ENCODE measurements at places on chromosomes 2 and 18.

- DNase-seq: no peak
These were observed 263.2 kb downstream of the RAD51AP2 start for GRCh38 chr2:17255071-17255470.

DNA sequence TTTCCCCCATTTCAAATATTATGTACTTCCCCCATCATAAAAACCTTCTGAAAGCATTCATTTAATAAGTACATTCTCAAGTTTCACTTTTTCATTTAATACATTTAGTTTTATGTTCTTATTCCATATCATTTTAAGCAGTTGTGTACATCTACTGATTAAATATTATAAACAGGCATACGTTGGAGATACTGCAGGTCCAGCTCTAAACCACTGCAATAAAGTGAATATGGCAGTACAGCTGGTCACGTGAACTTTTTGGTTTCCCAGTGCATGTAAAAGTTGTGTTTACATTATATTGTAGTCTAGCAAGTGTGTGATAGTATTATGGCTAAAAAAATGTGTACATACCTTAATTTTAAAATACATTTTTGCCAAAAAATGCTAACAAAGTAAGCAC, 48.7 kb downstream of the TET3 start:
- DNase-seq: no peak

DNA sequence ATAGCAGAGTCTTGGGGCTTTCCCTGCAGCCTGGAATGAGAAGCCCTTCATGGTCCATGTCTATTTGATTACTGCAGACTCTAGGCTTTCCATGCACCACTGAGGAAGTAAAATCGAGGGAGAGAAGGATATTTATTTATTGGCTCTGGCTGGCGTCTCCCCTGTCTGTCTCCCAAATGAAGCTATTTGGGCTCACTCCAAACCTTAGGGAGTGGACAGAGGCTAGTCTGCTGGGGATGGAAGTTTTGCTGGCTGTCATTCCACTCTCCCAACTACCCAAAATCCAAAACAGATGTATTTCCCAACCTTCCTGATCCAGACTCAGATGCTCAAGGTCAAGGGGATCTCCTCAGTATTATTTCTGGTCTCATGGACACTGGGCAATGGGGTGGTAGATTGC, 33.7 kb downstream of the TMEM17 start:
- peak; percentile 87 for DNase-seq

- DNase-seq: no peak
These were observed 93.4 kb downstream of the DGKD start for GRCh38 chr2:233447506-233448219.

GRCh38 chr2:240645346-240645745, 20.1 kb downstream of the GPR35 start:
- no peak for DNase-seq

GRCh38 chr2:130341562-130342019, 1.1 kb upstream of the IMP4 start:
- no peak for DNase-seq

DNA sequence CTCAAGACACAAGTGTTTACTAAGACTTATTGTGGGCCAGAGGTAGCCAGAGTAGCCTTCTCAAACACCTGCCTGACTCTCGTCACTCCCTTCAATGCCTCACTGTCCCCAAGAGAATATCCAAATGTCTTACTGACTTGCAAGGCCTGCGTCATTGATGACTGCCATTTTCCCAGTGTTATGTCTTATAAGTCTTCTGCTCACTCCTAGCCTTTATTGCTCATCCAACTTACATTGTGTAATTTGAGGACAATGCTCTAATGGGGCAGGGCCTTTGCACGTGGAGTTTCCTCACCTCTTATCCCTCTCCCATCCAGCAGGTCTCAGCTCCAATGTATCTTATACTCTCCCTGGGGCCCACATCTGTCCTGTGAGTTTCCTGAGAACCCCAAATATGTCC, 10.1 kb upstream of the CD226 start:
- DNase-seq: no peak

DNA sequence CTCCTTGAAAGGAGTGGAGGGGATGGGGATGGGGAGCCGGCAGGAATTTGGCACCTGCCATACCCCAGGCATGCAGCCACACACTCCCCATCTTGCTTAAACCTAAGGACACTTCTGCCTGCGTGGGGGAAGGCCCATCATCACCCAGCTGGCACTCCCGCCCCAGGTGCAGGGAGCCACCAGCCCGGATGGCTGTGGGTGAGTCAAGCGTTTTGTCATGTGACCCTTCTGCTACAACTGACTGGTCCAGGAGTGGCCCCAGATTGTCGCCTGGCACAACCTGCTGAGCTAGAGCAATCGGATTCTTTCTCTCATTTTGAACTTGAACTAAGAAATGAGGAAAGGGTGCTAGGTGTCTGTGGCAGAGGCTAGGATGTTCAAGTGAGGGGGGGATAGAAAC, 61.3 kb downstream of the TSN start:
- no peak for DNase-seq

DNA sequence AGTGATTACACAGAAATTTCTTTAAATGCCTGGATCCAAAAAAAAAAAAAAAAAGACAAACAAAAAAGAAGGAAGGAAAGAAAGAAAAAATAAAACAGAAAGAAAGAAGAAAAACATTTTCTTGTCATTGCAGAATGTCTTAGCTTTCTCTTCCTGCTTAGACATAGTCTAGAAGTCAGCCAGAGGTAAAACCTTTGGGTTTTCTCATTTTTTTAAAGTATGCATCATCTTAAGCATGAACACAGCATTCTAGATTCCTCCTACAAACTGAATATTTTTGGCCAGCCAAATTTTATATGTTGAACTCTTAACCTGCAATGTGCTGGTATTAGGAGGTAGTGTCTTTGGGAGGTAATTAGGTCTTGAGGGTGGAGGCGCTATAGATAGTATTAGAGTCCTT, 243.9 kb downstream of the TRIB2 start:
- DNase-seq: no peak

DNA sequence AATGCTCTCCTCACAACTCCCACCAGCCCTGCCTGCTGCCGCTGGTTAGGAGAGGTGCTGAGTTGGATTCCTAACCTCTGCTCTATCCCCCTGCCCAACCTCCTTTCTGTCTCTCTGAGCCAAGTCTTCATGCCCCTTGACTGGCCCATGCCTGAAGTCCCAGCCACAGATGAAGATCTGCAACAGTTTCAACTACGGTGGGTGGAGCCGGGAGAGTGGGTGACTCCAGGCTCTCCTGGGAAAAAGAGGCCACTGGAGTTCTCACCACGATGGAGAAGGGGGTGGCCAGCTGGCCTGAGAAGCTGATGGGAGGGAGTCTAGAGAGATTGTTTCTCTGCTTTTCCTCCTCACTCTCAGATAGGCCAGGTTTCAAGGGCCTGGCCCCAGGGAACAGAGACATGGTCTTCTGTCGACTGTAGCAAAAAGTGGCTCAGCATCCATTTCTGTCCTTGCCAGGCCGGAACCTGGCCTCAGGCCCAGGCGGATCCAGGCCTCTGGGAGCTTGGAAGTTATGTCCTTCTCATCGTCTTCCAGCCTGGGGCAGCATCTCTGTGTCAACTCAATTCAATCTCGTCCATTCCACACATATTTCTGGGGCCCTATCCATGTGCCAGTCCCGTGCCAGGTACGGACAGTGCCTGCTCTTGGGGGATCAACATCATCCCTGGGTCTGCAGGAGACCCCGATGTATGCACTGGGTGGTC, 75.3 kb downstream of the INHBB start:
- no peak for DNase-seq

DNA sequence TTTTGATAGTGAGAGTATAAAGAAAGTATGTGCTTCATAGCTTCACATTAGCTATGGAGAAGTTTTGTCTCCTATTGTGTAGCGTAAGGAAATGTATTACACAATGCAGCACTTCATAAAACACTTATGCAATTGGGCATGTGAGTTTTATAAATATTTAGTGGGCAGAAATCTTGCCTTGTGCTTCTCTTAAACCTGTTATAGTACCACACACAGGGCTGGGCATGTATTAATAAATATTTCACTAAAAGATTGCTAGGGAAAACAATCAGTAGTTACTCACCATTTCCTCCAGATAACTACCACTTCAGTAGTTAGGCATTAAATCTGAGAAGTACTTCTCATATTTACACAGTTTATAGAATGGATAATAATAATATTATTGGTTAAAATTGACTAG, 1080.8 kb upstream of the PIK3C3 start:
- no peak for DNase-seq

DNA sequence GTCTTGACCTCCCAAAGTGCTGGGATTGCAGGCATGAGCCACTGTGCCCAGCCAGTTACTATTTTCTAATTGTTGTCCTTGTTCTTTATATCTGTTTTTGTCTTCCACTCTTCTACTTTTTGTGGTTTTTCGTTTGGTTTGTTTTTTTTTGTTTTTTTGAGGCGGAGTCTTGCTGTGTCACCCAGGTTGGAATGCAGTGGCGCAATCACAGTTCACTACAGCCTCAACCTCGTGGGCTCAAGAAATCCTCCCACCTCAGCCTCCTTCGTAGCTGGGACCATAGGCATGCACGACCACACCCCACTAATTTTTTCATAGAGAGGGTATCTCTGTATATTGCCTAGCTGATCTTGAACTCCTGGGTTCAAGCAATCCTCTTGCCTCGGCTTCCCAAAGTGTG, 100.7 kb downstream of the EHBP1 start:
- DNase-seq: no peak

GRCh38 chr18:77811503-77811902, 561.9 kb downstream of the GALR1 start:
- peak; percentile 25 for DNase-seq

DNA sequence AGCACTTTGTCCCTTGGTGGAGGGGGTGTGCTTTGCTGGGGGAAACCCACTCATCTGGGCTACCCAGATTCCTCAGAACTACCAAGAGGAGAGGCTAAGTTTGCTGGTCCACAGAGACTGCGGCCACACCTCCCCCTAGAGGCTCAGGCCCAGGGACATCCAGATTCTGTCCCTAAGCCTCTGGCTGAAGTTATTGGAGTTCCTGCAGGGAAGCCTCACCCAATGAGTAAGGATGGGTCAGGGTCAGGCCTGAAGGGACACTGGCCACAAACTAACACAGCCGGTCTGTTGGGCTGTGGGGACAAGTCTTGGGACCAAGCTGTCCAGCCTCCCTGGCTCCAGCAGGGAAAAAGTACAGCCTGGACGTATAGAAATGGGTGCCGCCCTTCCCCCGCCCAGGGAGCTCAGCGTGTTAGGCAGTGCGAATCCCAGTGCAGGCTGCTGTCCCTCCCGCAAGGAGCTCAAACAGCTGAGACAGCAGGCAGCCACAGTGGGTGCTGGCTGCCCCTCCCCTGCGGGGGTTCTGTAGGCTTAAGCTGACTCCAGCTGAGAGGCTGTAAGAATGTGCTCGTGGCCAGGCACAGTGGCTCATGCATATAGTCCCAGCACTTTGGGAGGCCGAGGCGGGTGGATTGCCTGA, 86.9 kb upstream of the ARL5A start:
- DNase-seq: peak; percentile 28

- peak; percentile 45 for DNase-seq
These were observed 945.0 kb upstream of the CRIM1 start for GRCh38 chr2:35410431-35411061.

DNA sequence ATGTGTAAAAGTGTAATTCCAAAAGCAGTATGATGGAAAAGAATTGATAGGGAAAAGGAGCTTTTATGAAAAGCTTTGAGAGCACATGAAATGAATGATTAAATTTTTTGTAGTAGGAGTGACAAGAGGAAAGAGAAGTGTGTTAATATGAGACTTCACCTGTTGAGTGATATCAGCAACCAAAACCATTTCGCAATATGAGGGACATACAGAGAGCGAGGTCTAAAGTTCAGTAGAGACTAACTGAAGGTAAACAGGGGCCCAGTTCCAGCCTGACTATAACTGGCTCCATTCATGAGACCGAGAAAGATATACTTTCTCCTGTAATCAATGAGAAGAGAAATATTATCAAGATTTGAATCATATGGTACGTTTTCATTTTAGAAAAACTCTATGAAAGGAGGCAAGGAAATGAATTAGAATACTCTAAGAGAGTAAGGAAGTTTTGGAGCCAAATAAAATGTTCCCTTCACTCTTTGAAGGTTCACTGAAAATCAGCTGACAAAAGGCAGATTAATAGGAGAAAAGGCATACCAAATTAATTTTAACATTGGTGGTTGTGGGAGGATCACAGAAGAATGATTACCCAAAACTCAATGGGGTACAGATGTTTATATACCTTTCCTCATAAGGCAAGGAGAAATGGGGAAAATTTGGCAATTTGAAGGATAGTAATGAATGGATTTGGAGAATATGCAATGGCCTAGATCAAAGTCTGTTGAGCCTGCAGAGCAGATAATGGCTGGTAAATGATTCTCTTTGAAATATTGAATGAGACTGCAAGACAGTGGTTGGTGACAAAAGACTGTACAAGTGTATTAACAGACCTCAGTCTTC, 932.2 kb downstream of the TDRD15 start:
- DNase-seq: no peak

GRCh38 chr18:22344908-22345670, 72.6 kb downstream of the CTAGE1 start:
- DNase-seq: no peak

- no peak for DNase-seq
These were observed 137.3 kb upstream of the NFATC1 start for GRCh38 chr18:79258447-79258846.

GRCh38 chr2:84285056-84285747, 173.9 kb downstream of the SUCLG1 start:
- DNase-seq: no peak

- DNase-seq: no peak
These were observed 573.6 kb downstream of the TMEM182 start for GRCh38 chr2:103335403-103335802.

DNA sequence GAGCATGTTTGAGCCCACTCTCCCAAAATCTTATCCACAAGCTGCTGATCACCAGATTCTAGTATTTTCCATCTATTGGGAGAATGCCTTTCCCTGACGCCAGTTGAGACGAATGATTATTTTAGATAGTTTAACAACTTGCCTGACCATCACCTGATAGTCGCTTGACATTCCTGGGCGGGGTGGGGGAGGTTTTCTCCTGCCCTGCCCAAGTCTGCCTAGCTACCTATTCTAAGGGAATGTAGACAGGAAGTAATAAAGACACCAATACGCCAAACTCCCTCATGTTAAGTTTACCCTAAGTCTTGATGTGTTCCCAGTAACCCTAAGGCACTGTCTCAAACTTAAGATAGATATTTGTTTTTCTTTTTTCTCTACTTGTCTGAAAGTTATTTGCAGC, 4.6 kb upstream of the ACAA2 start:
- no peak for DNase-seq

DNA sequence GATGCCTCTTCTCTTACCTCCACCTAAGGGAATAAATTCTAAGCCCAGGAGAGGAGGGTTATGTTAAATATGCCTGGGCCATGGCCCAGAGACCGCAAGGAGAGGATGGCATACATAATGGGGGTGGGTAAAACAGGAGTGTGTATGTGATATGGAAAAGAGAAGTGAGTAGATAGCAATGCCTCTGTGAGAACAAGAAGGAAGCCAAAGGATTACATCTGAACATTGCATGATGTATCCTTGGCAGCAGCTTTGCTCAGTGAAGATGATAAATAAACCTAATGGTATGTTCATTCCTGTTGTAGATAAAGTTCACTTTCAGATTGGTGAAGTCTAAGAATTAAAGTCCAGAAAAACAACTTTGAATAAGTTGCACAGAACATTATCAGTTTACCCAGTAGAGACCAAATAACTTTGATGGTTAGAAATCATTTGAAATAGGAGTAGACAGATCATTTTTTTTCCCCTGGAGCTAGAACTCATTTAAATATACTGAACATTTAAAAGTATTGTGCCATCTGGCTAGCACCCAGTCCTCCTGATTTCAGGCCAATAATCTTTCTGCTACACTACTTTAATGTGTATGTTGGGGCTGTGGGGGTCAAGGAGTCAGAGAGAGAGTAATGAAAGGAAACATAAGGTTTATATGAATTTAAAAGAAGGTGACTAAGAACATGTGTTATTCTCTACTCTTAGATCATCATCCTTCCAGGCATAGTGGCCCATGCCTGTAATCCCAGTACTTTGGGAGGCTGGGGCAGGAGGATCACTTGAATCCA, 231.7 kb downstream of the PARD3B start:
- DNase-seq: peak; percentile 61

All from muscle of leg (tissue), 16 donors.